ENCODE measurements at places on chromosomes 16 and 17.

DNA sequence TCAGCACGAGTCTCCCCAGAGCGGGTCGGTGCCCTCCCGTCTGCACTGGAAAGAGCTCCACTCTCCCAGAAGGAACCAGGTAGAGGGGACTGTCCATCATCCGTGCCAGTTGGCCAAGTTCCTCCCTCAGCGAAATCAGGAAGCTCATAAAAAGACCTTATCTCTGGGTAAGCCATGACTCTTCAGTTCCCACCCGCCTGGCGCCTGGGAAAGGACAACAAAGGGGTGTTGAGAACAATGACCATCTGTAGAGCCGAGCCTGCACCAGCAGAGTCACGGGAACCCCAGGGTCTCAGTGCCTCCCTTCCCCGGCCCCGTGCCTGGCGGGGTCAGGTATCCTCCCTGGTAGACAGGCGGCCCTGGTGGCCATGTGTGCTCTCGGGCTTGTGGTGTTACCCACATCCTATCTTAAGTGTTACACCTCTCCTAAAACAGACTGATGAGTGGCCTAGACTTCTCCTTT is 190.7 kb downstream of the AXIN2 start:
- DNase-seq = no peak

- DNase-seq = no peak
Measured at GRCh38 chr17:1087381-1088241, 90.7 kb downstream of the TIMM22 start.

DNA sequence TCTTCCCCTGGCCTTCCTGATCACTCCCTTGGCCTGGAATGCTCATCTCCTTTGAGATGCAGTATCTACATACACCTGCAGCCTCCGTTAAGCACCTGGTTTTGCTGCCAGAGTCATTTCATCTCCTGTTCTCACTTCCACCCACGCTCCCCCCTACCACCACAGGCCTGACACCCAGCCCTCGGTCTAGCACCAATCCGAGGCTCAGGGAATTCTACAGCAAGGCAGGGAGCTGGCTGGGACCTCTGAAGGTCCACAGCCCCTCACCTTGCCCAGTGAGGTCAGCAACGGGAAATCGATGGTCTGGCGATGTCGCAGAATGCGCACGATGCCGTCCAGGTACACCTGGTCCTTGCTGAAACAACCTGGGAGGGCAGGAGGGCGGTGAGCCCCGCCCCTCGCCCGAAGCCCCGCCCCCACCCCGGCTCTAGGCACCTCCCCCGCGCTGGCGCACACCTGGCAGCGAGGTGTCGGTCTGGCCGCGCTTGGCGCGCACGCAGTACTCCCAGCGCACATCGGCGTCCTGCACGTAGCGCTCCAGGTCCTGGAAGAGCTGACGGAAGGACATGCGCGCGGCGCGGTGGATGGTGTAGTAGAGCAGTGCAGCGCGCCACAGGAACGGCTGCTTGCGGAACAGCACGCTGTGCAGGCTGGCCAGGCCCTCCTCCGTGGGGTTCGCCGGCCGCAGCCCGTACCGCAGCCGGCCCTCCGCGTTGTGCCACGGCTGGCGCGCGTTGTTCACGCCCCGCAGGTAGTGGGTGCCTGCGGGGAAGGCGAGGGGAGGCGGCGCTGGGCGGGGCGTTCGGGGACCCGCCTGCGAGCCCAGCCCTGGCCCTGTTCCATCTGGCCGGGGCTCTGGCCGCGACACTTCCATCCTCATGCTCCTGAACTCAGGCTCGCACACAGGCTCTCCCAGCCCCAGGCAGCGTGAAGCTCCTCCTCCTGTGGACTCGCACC is 5.7 kb downstream of the MATCAP1 start:
- no peak for DNase-seq

DNA sequence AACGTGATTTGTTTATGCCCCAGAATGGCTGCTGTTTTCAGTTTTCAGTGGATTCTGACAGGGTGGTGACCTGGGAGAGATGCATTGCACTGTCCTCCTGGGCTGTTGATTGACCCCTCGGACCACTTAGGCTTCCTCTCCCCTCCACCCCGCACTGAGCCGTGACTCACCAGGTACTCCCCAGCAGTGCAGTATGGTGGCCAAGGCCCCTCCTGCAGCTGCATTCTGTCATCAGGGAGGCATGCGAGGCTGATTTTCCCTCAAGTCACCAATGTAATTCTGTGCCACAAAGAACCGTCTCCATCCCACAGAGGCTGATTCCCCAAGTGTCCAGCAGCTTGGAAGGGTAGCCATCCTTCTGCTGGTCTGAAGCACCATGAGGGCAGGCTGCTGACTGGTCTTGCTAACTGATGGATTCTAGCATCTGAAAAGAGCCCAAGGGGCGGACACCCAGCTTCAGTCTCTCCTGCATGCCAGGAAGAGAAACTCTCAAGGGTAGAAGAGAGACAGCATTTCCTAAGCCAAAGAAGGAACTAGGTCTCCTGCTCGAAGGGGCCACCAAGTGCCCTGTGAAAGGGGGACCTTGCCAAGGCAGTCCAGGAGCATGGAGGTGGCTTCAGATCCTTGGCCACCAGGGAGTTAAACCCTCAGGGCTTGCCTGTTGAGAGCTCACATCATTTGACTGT is 148.1 kb downstream of the SOCS1 start:
- no peak for DNase-seq

GRCh38 chr16:61500851-61501250 is 535.4 kb downstream of the CDH8 start:
- no peak for DNase-seq

- no peak for DNase-seq
Measured at GRCh38 chr17:44402564-44403172, 13.2 kb upstream of the ITGA2B start.

DNA sequence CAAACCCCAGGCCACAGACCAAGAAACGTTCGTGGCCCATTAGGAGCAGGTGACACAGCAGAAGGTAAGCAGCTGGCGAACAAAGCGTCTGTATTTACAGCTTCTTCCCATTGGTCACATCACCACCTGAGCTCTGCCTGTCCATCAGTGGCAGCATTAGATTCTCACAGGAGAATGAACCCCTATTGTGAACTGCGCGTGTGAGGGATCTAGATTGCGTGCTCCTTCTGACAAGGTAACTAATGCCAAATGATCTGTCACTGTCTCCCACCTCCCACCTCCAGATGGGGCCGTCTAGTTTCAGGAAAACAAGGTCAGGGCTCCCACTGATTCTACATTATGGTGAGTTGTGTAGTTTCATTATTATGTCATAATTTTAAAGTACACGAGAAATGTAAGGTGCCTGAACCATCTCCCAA is 186.3 kb downstream of the CPPED1 start:
- no peak for DNase-seq

- DNase-seq = no peak
Measured at GRCh38 chr17:1179818-1180742, at the start of gene ABR. TSS of gene ABR (minus strand) at chr17:1179981. CDS start at chr17:1179727, 254 bp downstream.

GRCh38 chr17:17179371-17179827 is 26.7 kb downstream of the PLD6 start:
- no peak for DNase-seq

DNA sequence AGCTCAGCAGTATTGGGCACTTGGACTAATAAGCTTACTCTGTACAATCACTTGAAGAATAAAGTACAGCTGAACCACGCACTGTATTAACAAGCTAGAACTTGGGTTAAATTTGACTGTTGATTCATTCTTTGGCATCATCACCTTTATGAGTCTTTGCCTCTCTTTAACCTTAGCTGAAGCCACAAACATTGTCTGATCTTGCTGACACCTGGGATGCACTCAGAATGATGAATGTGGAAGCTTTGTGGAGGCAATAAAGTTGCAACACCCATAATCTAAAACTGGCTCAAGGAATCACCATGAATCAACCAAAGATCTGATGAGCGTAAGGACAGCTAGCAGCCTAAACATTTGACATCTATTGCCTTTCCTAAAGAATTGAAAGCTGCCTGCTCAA is 590.6 kb upstream of the SOX9 start:
- no peak for DNase-seq

DNA sequence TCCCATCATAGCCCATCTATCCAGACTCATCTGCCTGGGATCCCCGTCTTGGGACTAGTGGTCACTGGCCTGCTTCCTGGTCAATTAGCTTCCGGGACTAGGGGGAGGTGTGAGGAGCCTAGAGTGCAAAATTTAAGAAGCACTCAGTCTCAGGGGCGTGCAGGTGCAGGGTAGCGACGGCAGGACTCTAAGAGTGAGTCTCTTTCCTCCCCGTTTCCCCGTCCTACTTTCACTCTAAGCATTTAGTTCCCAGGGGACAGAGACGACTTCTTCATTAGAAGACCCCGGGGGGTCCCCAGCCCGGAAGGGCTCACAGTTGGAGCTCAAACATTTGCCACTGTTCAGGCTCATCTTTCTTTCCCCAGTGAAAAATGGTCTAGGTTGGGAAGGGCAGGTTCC is 677 bp upstream of the ZNHIT3 start:
- no peak for DNase-seq

All from activated CD8-positive, alpha-beta memory T cell treated with anti-CD3 and anti-CD28 coated beads for 48 hours (primary cell).